Activated CD4-positive, alpha-beta memory T cell treated with anti-CD3 and anti-CD28 coated beads for 36 hours (primary cell): ENCODE measurements at places on chromosomes 13 and 19.

DNA sequence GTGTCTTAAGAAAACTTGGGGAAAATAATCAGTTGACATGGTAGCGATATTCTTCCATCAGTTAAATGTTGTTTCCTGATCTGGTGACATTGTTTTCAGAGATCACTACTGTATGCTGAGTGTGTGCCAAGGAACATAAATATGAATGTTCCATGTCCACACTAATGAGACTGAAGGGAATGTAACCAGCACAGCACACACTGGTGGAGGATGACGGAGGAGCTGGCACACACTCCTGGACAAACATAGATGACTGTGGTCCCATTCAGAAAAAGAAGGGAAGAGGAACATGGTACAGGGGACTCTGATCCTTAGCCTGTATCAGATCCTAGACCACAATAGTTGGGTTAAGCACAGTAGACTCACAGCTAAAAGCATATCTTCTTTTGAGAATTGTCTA is 574.8 kb downstream of the MYO16 start:
- DNase-seq, result no peak

DNA sequence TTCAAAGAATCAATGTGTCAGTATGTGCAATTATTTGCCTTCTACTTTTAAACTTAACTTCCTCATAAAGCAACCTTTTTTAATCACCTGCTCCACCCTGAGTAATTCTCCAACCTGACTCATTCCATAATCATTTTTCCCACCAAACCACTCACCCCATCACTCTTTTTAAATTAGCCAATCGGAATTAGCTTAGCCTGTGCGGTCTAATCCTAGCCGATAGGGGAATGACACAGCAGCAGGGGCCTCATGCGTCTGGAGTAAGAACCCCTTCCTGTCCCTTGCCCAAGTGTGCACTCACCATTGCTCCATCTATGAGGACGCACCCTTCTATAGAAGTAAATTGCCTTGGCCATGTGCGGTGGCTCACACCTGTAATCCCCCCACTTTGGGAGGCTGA is 27.4 kb upstream of the ZNF83 start:
- no peak for DNase-seq

GRCh38 chr19:35134601-35135242 is at the start of gene LGI4:
TSS of gene LGI4 (minus strand) at chr19:35135059. CDS start at chr19:35134680, 379 bp downstream.
- DNase-seq, result no peak

DNA sequence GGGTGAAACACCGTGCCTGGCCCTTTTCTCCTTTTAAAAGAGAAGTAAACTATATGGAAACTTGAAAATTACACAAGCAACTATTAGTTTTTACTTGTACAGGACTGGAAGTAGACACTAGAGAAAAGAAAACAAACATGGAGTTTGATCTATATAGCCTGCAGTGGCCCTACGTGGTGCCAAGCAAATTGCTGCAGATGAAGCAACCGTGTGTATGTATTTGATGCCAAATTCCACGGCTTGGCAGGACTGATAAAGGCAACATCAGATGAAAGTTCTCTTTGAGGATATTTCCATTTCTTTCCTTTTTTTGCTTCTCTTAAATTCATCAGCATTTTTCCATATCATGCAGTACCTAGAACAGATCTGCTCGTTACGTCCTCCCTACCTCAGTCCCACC is 49.8 kb downstream of the ATP8A2 start:
- DNase-seq, result no peak

DNA sequence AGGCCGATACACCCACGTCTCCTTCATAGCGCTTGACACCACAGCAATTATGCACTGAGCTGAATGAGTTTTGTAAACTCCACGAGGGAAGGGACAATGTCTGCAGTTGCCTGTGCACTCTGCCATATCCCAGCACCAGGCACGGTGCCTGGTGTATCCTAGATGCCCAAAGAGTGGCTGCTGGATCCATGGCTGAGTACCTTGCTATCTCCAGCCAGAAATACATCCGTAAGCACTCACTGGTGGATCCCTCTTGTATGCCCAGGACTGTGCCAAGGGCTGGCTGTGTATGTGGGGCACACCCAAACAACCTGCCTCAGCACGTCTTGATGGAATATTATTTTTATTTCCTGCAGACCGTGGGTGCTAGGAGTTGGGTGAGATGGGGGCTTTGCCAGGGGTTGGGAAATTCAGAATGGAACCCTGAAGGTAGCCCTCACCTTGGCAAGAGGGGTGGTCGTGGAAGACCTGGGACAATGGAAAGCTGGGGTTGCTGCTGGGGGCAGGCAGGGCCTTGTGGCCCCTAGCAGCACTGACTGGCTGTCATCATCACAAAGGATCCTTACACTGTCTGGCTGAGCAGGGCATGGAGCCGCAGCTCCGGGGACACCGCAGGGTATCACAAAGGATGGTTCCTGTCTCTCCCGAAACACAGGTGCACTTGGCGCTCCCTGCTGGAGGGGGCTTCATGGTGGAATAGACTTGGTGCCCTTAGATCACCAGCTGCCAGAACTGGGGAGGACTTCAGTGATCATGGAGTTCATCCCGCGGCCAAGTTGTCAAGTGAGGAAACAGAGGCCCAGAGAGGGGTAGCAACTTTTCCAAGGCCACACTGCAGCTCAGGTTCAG is 131.3 kb downstream of the URI1 start:
- no peak for DNase-seq

DNA sequence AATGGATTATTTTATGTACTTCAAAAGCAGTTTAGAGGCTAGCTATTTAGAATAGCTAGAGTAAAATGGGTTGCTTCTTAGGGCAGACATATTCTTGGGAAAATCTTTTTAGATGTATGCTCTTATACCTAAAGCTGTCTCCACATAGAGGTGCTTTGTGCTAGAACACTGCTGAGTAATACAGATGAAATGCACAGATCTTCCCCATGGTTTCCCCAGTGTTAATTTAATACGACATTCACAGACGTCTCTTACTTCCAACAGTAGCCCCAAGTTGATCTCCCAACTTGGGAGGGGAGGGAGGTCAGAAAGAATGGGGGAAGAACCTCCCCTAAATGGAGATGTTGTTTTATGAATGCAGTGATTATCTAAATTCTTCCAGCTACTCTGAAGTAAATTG is 16.9 kb downstream of the NALCN start:
- no peak for DNase-seq

DNA sequence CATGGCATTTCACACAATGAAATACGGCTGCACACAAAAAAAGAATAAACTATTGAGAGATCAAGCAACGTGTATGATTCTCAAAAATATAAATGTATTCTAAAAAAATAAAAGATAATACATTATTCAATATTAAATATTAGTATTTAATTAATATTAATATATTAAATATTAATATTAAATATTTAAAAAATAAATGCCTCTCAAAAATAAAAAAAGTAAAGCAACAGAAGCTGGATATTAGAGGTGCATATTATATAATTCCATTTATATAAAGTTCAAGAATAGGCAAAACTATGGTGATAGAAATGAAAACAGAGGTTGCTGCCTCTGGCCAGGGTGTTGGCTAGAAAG is 57.1 kb downstream of the GADD45B start:
- DNase-seq, result no peak

- DNase-seq, result peak; percentile 92
Observed at GRCh38 chr19:48588670-48589401, 17.7 kb upstream of the SPACA4 start.

DNA sequence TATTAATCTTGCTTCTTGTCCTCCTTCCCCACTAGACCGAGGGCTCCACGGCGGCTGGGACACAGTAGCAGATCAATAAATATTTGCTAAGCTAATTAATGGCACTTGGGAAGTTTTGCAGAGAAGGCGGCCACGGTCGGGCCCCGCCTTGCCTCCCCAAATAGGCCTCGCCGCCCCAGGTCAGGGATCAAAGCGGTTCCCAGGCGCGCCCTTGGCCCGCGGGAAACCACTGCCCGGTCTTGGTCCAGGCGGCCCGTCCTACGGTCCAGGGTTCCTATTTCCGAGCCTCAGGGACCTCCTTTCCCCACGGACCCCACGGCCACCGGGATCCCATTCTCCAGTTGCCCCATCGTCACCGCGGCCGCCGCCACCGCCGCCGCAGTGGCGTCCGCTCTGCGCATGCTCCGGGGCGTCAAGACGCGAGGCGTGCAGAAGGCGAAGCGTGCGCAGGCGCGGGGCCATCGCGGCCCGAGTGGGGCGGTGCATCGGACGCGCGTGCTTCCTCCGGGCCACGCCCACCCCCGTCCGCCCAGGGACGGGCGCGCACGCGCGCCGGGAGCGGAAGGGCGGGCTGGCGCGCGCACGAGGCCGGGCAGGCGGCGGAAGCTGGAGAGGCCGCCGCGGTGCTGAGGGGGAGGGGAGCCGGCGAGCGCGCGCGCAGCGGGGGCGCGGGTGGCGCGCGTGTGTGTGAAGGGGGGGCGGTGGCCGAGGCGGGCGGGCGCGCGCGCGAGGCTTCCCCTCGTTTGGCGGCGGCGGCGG is at the start of gene SMARCA4:
Gene SMARCA4 (plus strand): TSS at position 717 of the 759 bp plus-strand sequence. CDS start 23,122 bp downstream, outside the sequence.
- DNase-seq, result peak; percentile 98

GRCh38 chr19:33117501-33117900 is 14.4 kb upstream of the WDR88 start:
- DNase-seq, result no peak
